ENCODE measurements at places on chromosomes 7 and 10.

DNA sequence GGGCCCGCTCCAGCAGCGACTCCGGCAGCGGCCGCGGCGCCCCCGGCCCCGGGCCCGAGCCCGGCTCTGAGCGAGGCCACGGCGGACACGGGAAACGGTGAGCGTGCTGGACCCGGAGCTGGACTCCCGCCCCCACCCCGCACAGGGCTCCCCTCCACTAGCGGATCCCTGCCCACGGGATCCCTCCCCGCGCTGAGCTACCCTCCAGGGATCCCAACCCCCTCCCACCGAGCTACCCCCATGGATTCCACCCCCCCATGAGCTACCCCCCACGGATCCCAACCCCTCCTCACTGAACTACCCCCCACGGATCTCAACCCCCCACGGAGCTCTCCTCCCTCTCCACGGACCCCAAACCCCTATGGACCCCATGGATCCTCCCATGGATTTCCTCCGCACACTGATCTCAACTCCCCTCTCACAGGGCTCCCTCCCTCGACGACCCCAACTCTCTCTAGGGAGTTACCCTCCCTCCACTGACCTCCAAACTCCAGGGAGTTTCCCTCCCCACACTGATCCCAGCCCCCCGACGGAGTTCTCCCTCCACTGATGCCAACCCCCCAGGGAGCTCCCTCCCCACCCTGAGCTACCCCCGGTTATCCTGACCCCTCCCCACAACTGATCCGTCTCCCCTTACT, 20.6 kb upstream of the HSPB1 start:
- no peak for DNase-seq

- no peak for DNase-seq
Observed at GRCh38 chr7:137695942-137696341, 150.8 kb downstream of the DGKI start.

GRCh38 chr10:88457660-88458059, 125.5 kb downstream of the RNLS start:
- DNase-seq: no peak

GRCh38 chr7:47999413-47999812, 20.0 kb upstream of the HUS1 start:
- no peak for DNase-seq

DNA sequence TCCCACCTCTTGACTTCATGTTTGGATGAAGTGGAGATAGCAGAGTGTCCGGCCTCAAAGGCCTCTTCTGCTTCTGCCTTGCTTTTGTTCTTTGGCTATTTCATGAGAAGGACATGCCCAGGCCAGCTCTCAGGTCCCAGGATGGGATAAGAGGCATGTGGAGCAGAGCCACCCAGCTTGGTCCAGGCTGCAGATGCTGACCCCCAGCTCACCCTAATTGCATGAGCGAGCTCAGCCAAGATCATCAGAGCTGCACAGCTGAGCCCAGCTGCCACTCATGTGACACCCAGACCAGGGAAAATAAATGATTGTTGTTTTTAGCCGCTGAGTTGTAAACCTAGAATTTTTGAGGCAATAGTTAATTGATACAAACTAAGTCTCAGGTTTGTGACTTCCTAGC, 230.0 kb downstream of the PHF14 start:
- DNase-seq: no peak

- DNase-seq: peak; percentile 72
Observed at GRCh38 chr7:131105799-131106680, 221.6 kb upstream of the MKLN1 start.

- no peak for DNase-seq
Observed at GRCh38 chr10:117476281-117476680, 66.3 kb upstream of the EMX2 start.

- no peak for DNase-seq
Observed at GRCh38 chr7:34946486-34946885, 90.8 kb downstream of the DPY19L1 start.

DNA sequence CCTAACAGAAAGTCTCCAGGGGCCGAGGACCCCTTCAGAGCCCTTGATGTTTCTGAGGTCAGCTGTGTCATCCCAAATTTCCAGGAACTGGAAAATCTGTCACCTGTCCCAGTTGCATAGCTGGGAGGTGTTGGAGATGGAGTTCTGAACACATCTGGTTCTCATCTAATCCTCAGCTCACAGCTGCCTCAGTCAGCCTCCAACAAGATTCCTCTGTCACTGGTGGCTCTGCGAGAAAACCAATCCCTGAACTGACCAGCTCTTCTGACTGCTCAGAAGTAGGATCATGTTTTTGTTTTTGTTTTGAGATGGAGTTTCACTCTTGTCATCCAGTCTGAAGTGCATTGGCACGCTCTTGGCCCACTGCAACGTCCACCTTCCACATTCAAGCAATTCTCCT, 37.6 kb upstream of the MYL10 start:
- DNase-seq: no peak

DNA sequence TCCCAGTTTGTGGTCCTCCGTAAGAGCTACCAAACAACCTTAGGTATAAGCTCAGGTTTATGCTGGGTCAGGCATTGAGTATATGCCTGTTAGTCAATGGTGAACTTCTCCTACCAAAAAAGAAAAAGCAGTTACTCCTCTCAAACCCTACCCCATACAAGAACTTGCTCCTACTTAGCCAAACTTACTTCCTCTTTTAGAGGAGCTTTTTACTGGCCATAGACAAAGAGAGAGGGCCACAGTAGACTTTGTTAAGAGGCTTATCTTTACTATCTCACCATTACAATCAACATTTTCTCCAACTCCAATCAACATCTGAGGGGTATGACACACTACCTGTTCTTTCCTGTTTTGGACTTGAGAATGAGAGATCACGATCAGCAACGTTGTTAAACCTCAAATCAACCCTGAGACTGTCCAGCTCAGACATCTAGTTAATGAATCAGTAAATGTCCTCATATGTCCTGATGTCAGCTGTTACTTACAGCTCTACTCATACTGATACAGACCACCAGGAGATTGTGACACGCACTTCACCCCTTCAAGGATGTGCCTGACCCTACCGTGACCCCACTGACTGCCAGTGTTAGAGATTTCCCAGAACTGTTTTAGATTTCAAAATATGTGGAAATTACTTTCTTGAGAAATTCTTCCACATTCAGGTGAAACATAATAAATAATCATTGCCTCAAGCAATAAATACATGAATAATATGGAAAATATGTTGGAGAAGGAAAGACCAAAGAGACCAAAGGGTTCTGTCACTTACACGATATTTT, 18.4 kb upstream of the CCDC71L start:
- DNase-seq: no peak

- DNase-seq: no peak
Observed at GRCh38 chr10:14032406-14032998, 298.2 kb downstream of the FRMD4A start.

DNA sequence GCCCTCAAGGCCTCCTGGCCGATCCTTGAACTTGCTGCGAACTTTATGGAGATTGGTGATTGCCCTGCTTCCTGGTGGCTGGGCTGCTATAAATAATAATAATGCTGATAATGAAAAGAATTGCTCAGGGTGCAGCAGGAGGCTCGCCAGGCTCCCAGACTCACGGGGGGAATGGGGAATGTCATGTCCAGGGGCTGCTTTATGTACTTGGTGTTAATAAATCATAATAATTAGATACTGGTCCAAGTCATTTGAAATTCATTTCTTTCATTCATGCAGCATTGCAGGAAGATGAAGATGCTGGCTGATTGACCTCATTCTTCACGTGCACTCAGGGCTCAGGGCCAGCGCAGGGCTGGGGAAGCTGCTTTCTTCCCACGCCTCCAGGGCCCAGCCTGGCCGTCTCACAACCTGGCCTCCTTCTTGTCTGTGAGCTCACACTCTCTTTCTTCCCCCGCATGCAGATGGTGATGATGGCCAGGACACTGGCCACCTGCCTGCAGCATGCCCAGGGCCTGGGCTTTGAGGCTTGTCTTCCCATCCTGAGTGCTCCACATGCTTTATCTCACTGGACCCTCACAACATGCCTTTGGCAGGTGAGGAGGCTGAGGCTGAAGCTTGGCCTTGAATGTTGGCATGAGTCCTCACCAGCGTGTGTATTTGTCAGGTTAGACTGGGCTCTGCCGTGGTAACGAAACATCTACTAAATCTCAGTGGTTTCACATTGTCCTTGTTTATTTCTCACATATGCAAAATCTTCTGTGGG, 138.4 kb upstream of the TNS3 start:
- no peak for DNase-seq

DNA sequence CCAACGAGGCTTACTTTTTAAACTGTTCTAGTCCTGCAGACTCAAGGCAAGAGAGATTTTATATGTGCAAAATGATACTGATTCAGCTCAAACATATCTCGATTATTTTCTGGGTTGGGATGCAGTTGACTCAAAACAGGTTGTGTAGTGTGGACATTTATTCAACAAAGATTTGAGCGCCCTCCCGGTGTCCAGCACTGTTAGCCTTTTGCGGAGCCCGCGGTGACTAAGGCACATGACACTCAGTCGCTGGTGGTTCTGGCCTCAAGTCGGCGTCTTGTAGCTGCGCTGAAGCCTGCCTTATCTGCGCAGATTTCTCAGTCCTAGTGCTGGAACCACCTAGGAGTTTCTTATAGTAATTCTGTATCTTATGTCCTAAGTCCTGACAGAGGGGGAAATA, 938 bp upstream of the CADPS2 start:
- DNase-seq: no peak

- DNase-seq: no peak
Observed at GRCh38 chr7:32326078-32326477, 164.1 kb downstream of the LSM5 start.
